ENCODE measurements at places on chromosomes 5 and 9. TPM values are rescaled to one million over a fixed set of nuclear protein-coding genes. Genes with fewer than 3 reads are reported as not detected.

The IGFBPL1 gene
- not detected for total RNA-seq

The SLC34A3 gene
- not detected for total RNA-seq

The ACTBL2 gene
- not detected for total RNA-seq

The SLC1A1 gene
- total RNA-seq: 1.8 TPM

The DCTN3 gene
- total RNA-seq: 93.8 TPM

The IFNA13 gene
- not detected for total RNA-seq

The TEK gene
- total RNA-seq: 35.4 TPM

The ADRB2 gene
- total RNA-seq: 32.1 TPM

The TLX3 gene
- total RNA-seq: not detected

The HCN1 gene
- 0.13 TPM for total RNA-seq

The DMXL1 gene
- 42.5 TPM for total RNA-seq

The PCDHGA7 gene
- 1.1 TPM for total RNA-seq

The N4BP3 gene
- 0.84 TPM for total RNA-seq

GRCh38 chr9:99294850-99295461, 72.9 kb downstream of the SEC61B start:
- no peak for DNase-seq

DNA sequence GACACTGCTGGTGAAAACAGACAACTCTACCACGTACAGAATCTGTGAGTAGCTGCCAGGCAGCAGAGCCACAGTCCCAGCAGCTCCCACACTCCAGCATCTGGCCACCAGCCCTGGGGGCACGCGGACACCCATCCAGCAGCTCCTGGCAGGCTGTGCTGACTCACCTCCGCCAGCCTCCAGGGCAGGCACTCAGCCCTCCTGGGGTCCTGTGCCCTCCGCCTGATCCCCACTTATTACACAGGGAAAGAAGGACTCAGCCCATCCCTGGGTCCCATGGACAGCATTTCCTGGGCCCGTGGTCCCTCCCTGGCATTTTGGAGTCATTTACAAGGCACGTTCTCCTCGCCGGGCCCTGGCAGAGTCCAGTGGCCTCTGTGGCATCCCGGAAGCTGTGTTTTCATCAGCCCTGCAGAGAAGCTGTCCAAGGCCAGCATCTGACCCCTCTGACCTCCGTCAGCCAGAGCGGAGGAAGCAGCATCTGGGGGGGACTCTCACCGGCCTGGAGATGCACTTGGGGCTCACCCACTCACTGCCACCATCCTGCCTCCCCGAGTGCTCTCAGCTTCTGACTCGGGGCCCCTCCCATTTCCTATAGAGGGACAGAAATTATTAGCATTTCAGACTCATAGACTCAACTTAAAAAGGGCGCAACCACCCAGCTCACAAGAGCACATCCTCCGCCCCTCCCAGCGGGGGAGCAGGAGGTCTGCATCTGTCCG, 21.6 kb downstream of the PAEP start:
- no peak for DNase-seq

DNA sequence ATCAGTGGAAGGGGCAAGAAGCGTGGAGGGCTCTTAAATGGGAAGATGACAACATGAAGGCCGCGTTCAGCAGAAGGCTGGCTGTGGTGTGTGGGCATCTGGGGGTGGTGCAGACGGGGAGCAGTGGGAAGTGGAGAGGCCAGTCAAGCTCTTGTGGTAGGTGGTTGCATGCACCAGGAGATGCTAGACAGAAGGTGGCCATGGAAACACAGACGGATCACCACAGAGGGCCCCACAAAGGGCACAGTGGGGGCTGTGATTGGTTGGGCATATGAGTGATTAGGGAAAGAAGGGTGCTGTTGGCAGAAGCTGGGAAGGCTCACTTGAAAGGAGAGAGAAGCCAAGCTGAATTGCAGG, 14.7 kb downstream of the MTMR12 start:
- no peak for DNase-seq

GRCh38 chr9:72526901-72527800, 5.7 kb downstream of the TMC1 start:
- DNase-seq: peak; percentile 58

- no peak for DNase-seq
These were observed 60.8 kb downstream of the MEGF10 start for GRCh38 chr5:127351418-127351817.

DNA sequence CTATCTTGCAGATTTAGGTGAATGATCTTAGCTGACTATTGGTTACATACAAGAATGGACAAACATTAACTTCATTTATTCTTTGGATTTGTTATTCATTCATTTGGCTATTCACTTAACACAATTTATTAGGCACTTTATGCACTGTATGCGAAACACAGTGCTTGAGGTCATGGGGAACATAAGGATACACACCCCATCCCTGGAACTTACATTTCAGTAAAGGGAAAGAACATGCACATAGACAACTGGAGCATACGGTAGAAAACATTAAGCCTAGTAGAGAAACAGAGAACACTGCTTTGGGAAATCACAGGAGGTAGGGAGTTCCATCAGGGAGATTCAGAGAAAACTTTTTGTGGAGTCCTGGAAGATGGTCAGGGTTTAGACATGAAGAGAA, 22.2 kb downstream of the LIX1 start:
- DNase-seq: no peak

DNA sequence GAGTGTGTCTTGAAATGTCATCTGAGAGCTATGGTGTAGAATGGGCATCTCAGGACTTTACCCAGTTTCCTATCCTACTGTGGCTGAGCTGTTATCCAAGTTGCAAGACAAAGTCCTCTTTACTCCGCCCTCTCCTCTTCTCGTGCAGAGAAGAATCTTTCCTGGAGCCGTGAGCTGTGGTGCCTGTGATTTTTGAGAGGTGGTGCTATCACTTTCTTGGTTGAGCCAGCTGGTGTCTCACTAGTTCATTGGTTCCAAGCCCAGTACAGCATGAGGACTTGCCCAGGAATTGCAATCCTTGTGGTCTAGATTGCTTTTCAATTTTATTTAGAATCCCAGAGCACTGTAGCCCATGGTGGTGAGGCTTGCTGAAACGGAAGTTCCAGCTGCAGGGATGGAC, 2300.3 kb downstream of the MAT2B start:
- no peak for DNase-seq

DNA sequence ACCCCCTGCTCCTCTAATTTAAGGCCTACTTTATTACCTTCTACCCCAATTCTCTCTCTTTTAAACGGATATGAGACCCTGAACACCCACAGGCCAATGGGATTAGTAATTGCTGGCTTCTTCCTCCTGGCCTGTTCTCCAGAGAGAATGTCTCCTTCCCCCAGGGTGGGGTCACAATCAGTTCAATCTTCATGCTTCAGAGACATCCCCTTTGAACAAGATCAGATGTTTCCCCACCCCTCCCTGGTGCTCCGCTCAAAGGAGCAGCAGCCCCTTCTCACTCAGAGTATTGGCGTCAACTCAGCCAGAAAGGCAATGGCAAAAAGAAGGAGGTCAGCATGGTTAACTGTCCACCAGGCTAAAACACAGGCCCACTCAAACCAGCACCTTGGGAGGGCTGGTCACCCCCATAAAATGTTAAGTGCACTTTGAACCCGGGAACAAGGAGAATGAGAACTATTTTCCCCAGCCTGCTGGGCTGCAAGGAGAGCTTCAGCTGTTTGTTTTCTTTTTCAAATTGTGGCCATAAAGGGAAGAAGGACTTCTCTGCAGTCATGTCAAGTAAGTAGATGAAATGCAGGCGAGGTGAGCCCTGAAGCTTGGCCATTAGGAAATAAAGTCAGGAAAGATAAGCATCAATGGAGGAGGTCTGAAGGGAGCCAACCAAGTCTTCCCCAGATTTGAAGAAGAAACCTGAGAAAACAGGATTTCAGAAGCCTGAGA, 20.1 kb downstream of the LHFPL2 start:
- no peak for DNase-seq

GRCh38 chr5:91532779-91533178, 149.7 kb upstream of the ARRDC3 start:
- DNase-seq: no peak

DNA sequence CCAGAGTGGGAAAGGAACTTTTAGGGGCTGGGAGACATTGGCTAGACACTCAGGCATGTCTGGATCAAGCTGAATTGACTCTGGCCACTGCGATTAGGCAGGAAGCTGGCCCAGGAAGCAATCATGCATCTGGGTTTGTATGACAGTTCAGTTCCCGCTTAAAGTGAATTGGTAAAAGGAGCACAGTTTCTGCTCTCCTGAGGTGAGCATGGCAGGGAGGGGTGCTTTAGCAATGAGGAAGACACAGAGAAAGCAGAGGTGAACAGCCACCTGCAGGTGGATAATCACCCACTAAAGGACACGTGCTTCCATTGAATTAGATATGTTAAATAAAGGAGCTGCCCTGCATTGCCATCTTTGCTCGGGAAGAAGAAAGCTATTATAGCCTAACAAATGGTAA, 248.1 kb upstream of the MAP3K1 start:
- no peak for DNase-seq

- DNase-seq: no peak
These were observed at the start of gene SH3PXD2B for GRCh38 chr5:172454358-172455086. TSS of gene SH3PXD2B (minus strand) at chr5:172454525. CDS start at chr5:172454352, 173 bp downstream.

- DNase-seq: no peak
These were observed 1.5 kb downstream of the CACNA1B start for GRCh38 chr9:137879052-137879451.

DNA sequence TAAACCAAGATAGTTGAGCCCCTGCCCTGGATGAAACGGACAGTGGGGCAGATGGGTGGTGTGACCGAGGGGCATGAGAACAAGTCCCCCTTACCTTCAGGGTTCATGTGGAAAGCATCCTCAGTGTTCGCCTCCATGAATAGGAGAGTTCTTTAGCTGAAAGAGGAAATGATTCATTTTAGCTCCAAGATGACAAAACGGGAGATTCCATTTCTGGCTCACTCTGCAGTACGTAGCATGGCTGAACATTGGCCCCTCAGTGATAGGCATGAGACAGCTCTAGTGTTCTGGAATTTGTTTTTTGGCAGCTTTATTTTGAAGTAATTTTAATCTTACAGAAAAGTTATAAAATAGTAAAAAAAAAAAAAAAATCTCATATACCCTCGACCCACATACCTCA, 70.2 kb upstream of the AGXT2 start:
- no peak for DNase-seq

DNA sequence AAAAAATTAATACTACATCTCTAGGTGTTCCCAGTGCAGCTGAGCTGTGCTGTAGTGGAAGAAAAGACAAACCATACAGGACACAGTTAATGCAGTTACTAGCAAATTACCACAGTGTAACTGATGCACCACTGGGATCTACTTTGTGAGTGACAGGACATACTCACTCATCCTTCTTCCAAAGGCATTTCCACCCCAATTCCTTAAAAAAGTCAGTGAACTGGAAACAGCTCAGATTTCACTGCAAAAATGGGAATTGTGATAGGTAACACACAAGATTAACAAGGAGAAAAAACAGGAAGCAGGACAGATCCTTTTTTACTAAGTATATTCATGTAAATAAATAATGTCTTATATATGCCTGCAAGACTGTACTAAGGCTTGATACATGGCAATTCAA, 109.6 kb downstream of the DMAC1 start:
- DNase-seq: no peak

GRCh38 chr9:136791516-136792276, 552 bp downstream of the TMEM141 start:
- no peak for DNase-seq

DNA sequence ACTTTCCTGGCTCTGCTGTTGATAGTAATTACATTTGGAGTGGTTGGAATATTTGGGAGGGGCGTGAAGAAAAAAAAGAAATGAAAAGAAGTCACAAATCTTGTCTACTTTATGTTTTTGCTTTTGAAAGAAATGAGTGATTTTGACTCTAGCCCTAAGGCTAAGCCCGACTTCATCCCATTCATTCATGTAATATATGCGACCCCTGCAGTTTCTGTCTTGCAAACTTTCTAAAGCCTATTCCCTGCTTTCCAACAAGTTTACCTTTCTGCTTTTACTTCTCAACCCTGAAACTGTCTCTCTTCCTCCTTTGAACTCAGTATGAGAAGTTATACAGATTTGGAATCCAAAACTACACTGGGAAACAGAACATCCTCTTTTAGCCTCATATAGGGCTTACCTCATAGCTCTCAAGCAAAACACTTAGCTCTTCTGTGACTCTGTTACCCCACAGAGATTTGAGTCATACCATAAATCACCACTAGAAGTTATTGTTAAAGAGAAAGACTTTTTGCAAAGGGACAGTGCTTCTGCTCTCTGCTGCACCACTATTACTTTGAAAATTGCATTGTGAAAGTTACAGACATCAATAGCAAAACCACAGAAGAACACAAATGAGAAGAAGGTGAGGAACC, 1.6 kb downstream of the CFAP95 start:
- no peak for DNase-seq

GRCh38 chr9:88792502-88792901, 198.8 kb upstream of the S1PR3 start:
- DNase-seq: no peak

DNA sequence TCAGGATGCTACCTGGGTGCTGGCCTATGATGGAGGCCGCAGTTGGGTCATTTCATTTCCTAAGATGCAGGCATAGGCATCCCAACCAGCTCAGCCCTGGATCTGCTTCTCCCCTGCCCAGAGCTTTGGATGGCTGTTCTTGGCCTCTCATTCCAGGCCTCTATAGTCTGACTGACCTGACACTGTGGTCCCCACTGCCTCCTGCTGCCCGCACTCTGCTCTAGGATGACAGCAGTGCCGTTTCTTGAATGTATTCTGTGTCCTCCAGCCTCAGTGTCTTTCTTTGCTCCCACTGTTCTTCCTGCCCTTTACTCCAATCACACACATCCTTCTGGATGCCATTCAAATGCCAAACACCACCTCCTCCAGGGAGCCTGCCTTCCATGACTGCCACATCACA, 235.7 kb downstream of the HSPA4 start:
- no peak for DNase-seq

GRCh38 chr5:149503006-149503405, 48.2 kb downstream of the CSNK1A1 start:
- DNase-seq: no peak

DNA sequence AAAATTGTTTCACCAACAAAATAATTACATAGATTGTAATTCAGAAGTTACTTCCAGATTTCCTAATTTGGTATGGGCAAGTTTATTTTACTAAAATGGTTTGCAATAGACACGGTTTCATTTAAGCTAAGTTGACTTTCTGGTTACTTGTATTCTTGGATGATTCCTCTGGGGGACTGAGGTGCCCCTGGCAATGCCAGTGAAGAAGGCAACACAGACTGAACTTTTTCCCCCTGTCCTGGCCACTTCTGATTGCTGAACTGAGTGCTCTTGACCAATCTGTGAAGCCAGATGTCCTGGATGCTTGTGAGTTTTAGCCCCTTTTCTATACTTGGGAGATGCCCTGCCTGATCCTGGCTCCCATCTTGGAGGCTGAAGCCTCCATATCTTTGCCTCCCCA, 66.3 kb upstream of the FANCC start:
- no peak for DNase-seq

GRCh38 chr9:116155698-116156039, 2.1 kb downstream of the PAPPA start:
- DNase-seq: no peak

All from omental fat pad (tissue), 4 donors.